ENCODE measurements at places on chromosomes 7 and 10. TPM values are rescaled to one million over a fixed set of nuclear protein-coding genes. Genes with fewer than 3 reads are reported as not detected.

The CLDN3 gene
- 0.72 TPM for total RNA-seq

The CASTOR2 gene
- total RNA-seq, result 30.1 TPM

The FBXW4 gene
- total RNA-seq, result 34.4 TPM

The CDH23 gene
- total RNA-seq, result 8.4 TPM

The MEST gene
- 127 TPM for total RNA-seq

The ANXA8 gene
- total RNA-seq, result 2.2 TPM

GRCh38 chr7:112159351-112159750 lies 46.8 kb downstream of the DOCK4 start:
- no peak for DNase-seq
- H3K27me3 ChIP-seq, result no peaks in the 10 kb centered on the region
- no peaks in the 10 kb centered on the region for H3K36me3 ChIP-seq
- peaks cover 10% of the 10 kb centered on the region for H3K4me1 ChIP-seq
- H3K27ac ChIP-seq, result no peak overlapping the region
- no peak overlapping the region for H3K4me3 ChIP-seq

DNA sequence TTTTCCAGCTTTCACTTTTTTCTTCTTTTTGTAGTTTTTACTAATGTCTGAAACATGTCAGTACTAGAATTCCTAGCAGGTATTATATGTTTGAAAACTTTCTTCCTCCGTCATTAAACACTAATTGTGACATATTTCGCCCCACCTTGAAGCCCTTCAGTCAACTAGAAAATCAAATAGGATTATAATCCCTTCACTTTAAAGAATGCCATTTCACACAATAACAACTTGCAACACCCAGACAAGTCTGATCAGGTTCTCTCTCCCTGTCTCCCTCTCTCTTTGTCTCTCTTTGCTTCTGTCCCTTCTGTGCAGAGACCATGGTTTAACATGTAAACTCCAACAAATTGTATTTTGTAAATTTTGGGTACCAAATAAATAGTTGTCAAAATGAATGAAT lies 373.5 kb downstream of the SEMA3D start:
- DNase-seq, result no peak
- H3K27ac ChIP-seq, result no peak overlapping the region
- H3K27me3 ChIP-seq, result no peaks in the 10 kb centered on the region
- H3K4me1 ChIP-seq, result no peaks in the 10 kb centered on the region
- no peak overlapping the region for H3K4me3 ChIP-seq

DNA sequence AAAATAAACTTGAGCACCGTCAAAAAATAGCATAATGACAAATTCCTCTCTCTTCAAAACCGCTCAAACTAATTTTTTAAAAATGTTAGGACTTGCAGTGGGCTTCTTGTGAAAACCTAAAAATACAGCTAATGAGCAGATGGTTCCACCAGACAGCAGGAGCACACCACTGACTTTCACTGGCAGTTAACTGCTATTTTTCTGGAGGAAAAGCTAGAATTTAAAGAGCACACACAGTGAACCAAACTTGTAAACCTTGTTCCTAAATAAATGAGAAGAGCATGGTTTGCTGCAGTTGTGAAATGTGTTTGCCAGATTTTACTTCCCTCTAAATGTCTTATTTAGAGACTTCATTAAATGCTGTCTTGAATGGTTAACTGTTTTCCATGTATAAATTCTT lies 143.9 kb downstream of the RAPGEF5 start:
- no peaks in the 10 kb centered on the region for H3K27me3 ChIP-seq
- H3K4me3 ChIP-seq, result no peak overlapping the region
- no peak overlapping the region for H3K27ac ChIP-seq
- no peaks in the 10 kb centered on the region for H3K36me3 ChIP-seq

- H3K4me3 ChIP-seq, result no peak overlapping the region
- H3K4me1 ChIP-seq, result no peaks in the 10 kb centered on the region
- no peak overlapping the region for H3K27ac ChIP-seq
- no peak for DNase-seq
These were observed 256.4 kb upstream of the SLC26A5 start for GRCh38 chr7:103702454-103702853.

GRCh38 chr7:117217106-117218035 lies 105.5 kb downstream of the WNT2 start:
- no peak for DNase-seq
- H3K36me3 ChIP-seq, result no peaks in the 10 kb centered on the region

DNA sequence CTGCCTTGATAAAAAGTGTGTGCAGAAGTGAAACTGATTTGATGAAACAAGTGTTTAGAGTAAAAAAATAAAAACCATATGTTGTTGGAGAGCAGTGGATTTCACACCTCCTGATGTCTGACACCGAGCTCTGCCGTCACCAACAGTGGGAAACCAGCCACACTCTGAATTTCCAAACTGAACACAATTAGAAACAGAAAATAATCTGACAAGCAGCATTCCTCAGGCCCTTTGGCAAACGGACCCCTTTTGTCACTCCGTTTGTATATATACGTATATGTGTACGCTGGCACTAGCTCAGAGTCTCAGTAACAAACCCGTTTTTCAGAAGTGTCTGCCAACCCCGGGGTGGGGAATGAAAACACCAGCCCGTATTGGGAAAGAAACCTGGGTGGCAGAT lies 32.4 kb downstream of the TACC2 start:
- DNase-seq, result no peak
- H3K36me3 ChIP-seq, result no peaks in the 10 kb centered on the region
- no peaks in the 10 kb centered on the region for H3K4me1 ChIP-seq
- H3K4me3 ChIP-seq, result no peak overlapping the region
- H3K27ac ChIP-seq, result no peak overlapping the region
- no peaks in the 10 kb centered on the region for H3K27me3 ChIP-seq

DNA sequence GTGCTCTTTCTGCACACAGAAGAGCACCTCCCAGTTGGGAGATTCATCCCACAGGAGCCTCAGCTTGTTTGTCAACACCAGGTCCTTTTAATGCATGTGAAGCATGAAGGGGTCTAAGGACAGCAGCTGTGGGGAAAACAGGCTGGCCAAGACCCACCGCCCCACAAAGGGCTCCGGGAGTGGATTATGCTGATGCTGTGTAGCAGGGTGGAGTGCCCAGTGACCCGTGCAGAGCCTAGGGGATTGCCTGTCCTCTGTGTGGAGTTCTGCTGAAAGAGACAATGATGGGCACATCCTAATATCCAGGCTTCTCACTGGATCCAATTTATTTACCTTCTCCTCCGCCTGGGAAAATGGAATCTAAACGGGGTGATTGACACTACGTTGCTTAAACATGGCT lies 74.0 kb downstream of the PIP4K2A start:
- DNase-seq, result no peak
- H3K36me3 ChIP-seq, result no peaks in the 10 kb centered on the region
- H3K27me3 ChIP-seq, result no peaks in the 10 kb centered on the region
- H3K4me3 ChIP-seq, result no peak overlapping the region
- no peak overlapping the region for H3K27ac ChIP-seq

- H3K27ac ChIP-seq, result peak overlapping the region; percentile 44
- H3K4me1 ChIP-seq, result peaks cover 77% of the 10 kb centered on the region
- H3K4me3 ChIP-seq, result no peak overlapping the region
- DNase-seq, result no peak
These were observed 7.8 kb downstream of the ITPRIP start for GRCh38 chr10:104330168-104331110.

DNA sequence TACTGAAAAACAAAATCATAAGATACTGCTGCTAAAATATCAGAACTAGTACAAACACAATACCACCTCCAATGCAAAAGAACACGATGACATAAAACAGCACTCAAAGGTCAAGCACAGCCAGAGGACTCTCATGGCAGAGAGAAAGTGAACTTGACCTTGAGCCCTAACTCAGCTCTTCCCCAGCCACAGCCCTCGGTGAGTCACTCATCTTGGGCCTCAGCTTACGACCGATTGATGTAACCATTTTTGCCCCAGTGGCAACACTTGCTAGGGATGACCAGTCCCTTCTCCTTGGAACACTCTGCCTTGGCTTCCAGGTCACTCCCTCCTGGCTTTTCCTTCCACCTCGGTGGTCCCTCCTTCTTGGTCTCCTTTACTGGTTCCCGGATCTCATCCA lies 77.8 kb downstream of the JAZF1 start:
- peak overlapping the region; percentile 77 for H3K27ac ChIP-seq
- no peaks in the 10 kb centered on the region for H3K36me3 ChIP-seq
- peak; percentile 78 for DNase-seq
- H3K27me3 ChIP-seq, result no peaks in the 10 kb centered on the region
- H3K4me3 ChIP-seq, result no peak overlapping the region
- peaks cover 19% of the 10 kb centered on the region for H3K4me1 ChIP-seq

DNA sequence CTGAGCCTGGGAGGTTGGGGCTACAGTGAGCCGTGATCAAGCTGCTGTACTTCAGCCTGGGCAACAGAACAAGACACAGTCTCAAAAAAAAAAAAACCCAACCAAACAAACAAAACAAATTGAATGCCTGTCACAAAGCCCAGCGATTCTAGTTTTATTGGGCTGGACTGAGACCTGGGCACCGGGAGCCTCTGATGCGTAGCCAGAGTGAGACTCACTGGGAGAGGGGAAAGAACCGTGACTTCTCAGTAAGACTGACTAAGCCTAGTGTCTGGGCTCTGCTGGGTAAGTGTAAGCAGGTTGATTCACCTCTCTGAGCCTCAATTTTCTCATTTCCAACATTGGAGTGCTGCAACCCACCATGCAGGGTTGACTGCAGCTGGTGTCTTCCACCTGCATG lies 10.1 kb upstream of the LEP start:
- no peak overlapping the region for H3K4me3 ChIP-seq
- H3K36me3 ChIP-seq, result no peaks in the 10 kb centered on the region
- no peaks in the 10 kb centered on the region for H3K27me3 ChIP-seq
- H3K27ac ChIP-seq, result no peak overlapping the region
- DNase-seq, result no peak
- H3K4me1 ChIP-seq, result no peaks in the 10 kb centered on the region

DNA sequence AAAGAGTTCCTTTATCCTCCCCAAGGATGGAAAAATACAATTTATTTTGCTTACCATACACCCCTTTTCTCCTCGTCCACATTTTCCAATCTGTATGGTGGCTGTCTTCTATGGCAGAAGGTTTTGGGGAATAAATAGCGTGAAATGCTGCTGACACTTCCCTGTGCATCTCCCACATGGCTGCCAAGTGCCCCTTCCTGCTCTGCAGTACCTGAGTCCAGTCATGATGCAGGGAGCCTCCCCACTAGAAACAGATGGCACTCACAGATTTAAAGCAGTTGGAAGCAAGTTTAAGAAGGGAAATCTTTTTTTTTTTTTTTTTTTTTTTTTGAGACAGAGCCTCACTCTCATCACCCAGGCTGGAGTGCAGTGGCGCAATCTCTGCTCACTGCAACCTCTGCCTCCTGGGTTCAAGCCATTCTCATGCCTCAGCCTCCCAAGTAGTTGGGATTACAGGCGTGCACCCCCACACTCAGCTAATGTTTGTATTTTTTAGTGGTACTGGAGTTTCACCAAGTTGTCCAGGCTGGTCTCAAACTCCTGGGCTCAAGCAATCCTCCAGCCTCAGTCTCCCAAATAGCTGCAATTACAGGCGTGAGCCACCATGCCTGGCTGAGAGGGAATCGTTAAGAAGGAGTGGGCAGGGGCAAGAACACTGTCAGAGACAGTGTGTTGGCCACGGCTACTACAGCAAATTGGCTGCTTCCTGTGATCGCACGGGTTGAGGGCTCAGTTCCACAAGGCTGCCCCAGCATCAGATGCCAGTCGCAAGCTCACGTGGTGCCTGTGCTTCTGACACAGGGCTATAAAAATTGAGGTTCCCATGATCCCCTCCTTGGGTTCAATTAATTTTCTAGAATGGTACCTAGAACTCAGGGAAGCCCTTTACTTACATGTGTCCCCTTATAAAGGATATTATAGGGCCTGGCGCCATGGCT lies 5.3 kb upstream of the PILRA start:
- no peaks in the 10 kb centered on the region for H3K27me3 ChIP-seq
- H3K27ac ChIP-seq, result peak overlapping the region; percentile 67
- no peak overlapping the region for H3K4me3 ChIP-seq

GRCh38 chr7:134667899-134668298 lies 21.2 kb downstream of the BPGM start:
- no peaks in the 10 kb centered on the region for H3K36me3 ChIP-seq
- H3K27me3 ChIP-seq, result no peaks in the 10 kb centered on the region
- H3K27ac ChIP-seq, result no peak overlapping the region
- no peak for DNase-seq
- H3K4me3 ChIP-seq, result no peak overlapping the region
- H3K4me1 ChIP-seq, result peaks cover 12% of the 10 kb centered on the region

DNA sequence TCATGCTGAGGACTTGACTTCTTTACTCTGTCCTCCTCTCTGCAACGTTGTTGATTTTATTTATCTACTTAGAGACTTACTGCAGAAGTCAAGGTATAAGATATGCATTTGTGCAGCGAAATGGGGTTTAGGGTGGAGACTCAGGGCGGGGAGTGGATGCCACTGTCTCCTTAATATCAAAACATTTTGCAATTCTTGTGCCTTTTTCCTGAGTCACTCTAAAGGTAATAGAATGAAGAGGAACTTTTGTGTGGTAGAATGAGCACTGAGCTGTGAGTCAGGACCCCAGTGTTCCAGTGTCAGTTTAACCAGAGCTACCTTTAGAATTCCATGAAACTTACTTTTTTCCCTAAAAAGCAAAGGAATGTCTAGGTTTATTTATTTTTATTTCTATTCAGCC lies 78.2 kb downstream of the VTI1A start:
- no peaks in the 10 kb centered on the region for H3K36me3 ChIP-seq
- H3K27me3 ChIP-seq, result no peaks in the 10 kb centered on the region
- DNase-seq, result no peak
- H3K4me1 ChIP-seq, result peaks cover 12% of the 10 kb centered on the region
- H3K27ac ChIP-seq, result no peak overlapping the region

GRCh38 chr10:96947036-96947435 lies 114.9 kb downstream of the LCOR start:
- H3K4me3 ChIP-seq, result no peak overlapping the region
- no peak for DNase-seq
- no peaks in the 10 kb centered on the region for H3K27me3 ChIP-seq

GRCh38 chr7:926061-927030 lies 28.1 kb downstream of the ADAP1 start:
- H3K4me1 ChIP-seq, result no peaks in the 10 kb centered on the region
- H3K27me3 ChIP-seq, result no peaks in the 10 kb centered on the region
- H3K4me3 ChIP-seq, result no peak overlapping the region

DNA sequence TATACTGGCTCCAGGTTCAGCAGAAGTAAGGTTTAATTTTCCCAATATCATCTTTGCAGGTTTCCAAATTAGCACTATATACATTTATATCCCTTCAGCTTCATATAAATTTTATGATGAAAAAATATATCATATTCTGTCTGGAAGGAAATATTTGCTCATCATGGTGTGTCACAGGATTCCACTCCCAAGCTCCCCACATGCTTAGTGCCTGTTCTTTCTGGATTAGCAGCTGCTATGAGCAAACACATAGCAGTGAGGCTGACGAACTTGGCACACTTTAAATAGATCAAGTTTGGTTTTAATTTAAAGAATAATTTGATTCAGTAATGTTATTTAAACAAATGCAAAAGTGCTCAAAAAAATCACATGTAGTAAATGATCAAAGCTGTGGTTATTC lies 251.9 kb downstream of the AGMO start:
- DNase-seq, result no peak
- H3K4me3 ChIP-seq, result no peak overlapping the region
- H3K27ac ChIP-seq, result no peak overlapping the region
